ENCODE measurements at places on chromosomes 2 and 18. TPM values are rescaled to one million over a fixed set of nuclear protein-coding genes. Genes with fewer than 3 reads are reported as not detected.

DNA sequence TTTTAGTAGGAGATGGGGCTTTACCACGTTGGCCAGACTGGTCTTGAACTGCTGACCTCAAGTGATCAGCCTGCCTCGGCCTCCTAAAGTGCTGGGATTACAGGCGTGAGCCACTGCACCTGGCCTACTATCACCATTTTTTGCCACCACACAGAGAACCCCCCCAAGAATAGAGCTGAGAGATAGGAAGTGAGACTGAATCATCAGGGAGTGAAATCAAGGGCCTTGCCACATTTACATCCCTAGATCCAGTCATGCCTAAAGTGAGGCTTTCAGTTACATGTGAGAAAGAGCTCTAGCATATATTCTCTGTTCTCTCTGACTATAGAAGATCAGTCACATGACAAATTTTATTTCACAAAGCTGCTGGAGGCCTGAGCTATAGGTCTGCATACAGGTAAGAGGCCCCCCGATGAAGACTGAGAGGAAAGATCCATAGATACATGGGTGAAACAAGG, 28.0 kb upstream of the KCMF1 start:
- DNase-seq: no peak

The ANKRD30BL gene
- not detected for total RNA-seq

GRCh38 chr2:42769583-42770287, 5.8 kb upstream of the OXER1 start:
- no peak for DNase-seq

GRCh38 chr2:29650631-29651097, 270.7 kb downstream of the ALK start:
- no peak for DNase-seq

DNA sequence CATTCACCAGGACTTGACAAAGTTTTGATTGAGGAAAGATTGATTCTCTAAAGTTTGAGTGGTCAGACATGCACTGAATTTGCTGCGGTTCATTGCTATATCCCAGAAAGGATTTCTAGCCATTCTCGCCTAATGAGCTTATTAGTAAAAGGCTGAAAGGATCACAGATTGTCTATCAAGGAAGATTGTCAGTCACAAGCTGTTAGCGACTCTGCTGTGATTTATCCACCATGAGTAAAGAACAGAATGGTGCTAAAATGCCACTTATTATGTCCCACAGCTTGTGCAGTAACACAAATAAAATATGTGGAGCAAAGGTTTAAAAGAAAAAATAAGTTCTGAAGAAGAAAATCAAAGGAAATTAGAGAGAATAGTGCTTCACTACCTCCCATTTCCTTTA, 701.2 kb upstream of the CDH7 start:
- no peak for DNase-seq

DNA sequence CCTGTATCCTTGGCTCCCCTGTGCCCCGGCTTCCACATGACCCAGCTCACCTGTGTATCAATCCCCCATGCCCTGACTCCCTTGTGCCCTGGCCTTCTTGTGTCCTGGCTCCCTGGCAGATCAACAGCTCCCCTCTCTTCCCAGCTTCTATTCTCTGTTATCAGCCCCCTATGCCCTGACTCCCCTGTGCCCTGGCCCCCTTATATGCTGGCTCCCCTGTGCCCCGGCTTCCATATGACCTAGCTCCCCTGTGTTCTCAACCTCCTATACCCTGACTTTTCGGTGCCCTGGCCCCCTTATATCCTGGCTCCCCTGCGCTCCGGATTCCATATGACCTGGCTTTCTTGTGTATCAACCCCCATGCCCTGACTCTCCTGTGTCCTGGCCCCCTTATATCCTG, 209.2 kb downstream of the LOXHD1 start:
- DNase-seq: no peak

The ITGB6 gene
- total RNA-seq: not detected

DNA sequence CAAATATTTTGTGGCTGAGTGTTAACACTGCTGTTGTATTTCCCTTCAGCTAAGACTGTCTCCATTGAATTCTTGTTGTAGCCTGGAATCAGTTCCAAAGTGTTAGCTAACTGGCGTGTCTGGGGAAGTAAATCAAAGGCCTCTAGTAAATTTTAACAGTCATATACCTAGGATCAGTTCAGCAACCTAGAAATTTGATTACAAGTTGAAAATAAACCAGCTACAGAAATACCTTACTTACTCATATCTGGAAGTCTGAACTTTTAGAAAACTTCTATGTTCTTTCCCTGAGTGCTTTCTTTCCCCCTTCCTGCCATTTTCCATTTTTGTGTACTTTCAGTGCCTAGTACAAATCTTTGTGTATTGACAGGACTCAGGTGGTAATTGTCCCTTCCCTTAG, 396.7 kb upstream of the DCC start:
- DNase-seq: no peak

- no peak for DNase-seq
Observed at GRCh38 chr2:43475137-43475846, 120.5 kb downstream of the THADA start.

- no peak for DNase-seq
Observed at GRCh38 chr2:134337631-134338030, 83.8 kb downstream of the MGAT5 start.

GRCh38 chr18:50127516-50128210, 67.3 kb downstream of the MYO5B start:
- DNase-seq: no peak

The CPO gene
- total RNA-seq: not detected

- DNase-seq: no peak
Observed at GRCh38 chr2:112134120-112134519, 4.1 kb upstream of the FBLN7 start.

The TSHZ1 gene
- total RNA-seq: 13.5 TPM

The GPR17 gene
- not detected for total RNA-seq

DNA sequence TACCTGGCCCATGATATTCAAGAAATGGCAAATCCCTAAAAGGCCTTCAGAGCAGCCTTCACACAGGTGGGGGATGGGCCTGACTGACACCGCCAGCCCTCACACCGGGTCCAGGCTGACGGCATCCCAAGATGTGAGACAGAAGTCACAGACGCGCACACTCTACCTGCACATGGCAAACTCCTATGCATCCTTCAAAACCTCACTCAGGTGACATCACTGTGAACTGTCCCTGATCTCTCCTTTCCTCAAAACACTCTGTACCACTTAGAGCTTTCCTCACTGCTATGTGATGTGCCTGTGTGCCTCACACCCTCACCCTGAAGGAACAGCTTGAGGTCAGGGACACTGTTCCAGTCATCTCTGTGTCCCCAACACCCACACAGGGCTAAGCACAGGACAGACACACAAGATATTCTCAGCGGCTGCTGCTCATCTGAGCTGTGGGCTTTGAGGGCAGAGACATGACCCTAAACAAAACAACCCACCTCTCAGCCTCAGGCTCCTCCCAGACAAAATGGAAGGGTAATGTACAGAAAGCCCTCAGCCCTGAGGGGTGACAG, 27.5 kb downstream of the BIN1 start:
- DNase-seq: no peak

DNA sequence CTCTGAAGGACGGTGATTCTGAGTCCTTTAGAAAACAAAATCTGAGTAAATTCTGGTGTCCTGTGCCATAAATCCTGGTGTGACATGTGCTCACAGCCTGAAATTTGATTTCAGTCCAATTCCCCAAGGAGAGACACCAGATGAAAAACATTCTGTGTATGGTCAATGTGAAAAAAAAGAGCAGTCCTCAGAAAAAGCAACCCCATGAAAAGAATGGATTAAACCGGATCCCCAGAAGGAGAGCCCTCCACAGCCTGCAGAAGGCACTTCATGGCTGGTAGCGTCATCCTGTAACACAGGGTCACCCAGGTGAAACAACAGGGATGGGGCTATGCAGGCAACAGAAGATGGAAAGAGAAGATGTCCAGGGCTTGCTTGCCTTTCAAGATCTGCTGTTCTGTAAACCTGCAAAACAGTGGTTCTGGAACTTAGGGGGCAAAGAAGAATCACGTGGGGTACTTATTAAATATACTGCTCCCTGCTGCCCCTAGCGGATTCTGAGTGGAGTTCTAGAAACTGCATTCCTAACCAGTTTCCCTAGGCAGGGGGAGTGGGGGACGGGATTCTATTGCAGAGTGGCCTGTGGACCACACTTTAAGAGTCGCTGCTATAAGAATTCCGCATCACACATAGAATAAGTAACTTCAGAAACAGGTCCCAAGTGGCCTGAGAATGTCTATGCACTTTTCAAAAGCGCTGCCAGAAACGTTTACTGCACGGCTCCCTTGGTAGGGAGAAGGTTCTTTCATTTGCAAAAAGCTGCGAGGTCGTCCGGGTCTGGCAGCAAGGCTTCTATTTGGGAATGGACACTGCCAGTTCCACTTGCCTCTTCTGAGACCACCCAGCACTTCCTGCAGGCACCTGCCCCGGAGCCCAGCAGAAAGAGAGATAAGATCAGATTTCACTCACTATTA, 118.9 kb upstream of the ARL5A start:
- DNase-seq: no peak

The MATN3 gene
- total RNA-seq: not detected

The SCN7A gene
- not detected for total RNA-seq

The PSMA8 gene
- 0.44 TPM for total RNA-seq

DNA sequence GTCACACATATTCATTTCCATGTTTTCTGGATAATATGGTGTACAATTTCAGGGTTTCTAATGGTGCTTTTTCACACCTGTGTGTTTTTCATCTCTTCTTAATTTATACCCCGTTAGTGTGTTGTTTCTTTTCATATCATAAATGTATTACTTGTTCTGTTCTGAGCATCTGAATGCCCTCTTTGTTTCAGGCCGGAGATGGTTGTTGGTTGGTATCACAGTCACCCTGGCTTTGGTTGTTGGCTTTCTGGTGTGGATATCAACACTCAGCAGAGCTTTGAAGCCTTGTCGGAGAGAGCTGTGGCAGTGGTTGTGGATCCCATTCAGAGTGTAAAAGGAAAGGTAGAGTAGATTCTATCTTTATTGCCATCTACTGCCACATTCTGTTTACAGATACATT, 45.1 kb upstream of the TBR1 start:
- DNase-seq: no peak

The CACNB4 gene
- total RNA-seq: 0.83 TPM

- no peak for DNase-seq
Observed at GRCh38 chr18:2981212-2981728, 31.7 kb downstream of the LPIN2 start.

DNA sequence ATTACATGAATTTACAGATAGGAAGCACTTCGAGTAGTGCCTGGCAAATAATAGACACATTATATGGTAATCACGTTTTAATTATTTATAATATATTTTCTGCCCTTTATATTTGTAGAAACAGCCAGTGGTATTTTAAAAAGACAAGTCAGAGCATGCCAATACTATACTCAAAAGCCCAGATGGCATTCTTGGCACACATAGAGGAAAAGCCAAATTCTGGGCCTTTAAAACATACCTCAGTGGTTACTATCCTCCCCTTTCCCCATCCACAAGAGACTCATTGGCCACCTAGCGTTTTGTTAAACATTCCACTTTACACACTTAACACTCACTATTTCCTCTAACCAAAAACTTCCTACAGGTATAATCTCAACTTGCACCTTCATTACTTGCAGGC, 63.3 kb upstream of the ZNF804A start:
- DNase-seq: no peak

DNA sequence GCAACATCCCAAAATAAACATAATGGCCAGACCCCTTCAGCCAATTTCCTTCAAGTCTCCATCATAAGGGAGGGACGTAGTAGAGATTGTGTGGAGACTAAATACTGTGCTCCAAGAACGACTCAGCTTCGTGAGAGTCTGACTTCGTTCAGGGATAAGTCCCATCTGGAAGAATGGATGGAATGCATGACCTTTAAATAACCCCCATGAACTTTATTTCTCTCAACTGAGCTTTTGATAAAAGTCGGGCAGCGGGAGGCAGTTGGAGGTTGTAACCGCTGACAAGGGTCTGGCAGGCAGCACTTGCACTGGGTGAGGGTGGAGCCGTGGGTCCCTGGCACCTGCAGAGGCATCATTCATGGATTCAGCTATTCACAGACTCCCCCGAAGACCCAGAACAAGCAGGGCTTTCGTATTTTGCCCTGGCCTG, 115.9 kb downstream of the ZFP36L2 start:
- DNase-seq: no peak

GRCh38 chr2:138877421-138877820, 97.2 kb upstream of the NXPH2 start:
- no peak for DNase-seq

DNA sequence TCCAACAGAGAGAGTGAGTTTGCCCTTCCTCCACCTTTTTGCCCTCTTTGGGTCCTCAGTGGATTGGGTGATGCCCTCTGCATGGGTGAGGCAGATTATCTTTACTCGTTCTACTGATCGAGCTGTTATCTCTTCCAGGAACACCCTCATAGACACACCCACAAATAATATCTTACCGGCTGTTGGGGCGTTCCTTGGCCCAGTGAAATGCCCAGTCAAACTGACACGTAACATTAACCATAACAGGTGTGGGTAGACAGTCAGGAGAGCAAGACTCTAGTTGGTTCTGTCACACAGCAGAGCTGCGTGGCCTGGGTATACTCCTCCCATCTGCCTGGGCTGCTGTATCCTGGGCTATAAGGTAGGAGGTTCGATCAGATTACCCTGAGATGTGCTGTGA, 144.1 kb downstream of the AGAP1 start:
- DNase-seq: no peak

The EMILIN1 gene
- 1.5 TPM for total RNA-seq

DNA sequence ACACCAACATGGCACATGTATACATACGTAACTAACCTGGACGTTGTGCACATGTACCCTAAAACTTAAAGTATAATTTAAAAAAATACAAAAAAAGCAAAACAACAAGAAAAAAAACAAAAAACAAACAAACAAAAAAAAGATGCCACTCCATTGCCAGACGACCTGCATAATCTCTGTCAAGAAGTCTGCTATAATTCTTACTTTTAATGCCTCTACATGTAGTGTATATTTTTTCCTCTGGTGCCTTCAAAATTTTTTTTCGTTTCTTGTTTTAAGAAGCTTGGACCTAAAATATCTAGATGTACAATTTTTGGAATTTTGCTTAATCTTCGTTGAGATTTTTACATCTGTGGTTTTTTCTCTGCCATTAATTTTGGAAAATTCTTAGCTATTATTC, 235.6 kb upstream of the ZNF521 start:
- no peak for DNase-seq

DNA sequence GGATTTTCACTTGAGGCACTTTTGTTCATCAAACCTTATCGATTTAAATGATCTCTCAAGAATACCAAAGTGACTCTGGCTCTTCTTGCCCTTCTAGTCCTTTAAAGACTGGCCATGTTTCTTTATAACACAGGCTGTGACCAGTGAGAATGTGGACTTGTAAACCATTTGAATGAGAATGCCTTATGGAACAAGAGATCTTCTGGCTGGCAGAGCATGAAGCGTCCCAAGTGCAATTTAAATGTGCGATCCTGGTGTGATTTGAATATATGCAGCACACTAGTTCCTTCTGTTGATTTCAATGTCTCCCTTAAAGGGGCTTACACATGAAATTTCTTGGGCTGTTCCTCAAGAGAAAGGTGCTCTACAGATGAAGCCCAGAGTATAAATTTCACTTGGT, 262.4 kb upstream of the CCDC68 start:
- no peak for DNase-seq

The DNAJC5G gene
- total RNA-seq: not detected

The SERPINB4 gene
- not detected for total RNA-seq

All from activated T-helper 1 cell treated with anti-CD3 and anti-CD28 coated beads, Interleukin-12 subunit alpha, Interleukin-12 subunit beta, Interleukin-2, Interleukin-4 antibody, amounts not matched to agents 30 ng/mL and 10 ng/mL and 1 ng/mL, durations not matched to agents 14 hours and 24 hours and 36 hours (primary cell).